ENCODE measurements at places on chromosomes 2 and 18. TPM values are rescaled to one million over a fixed set of nuclear protein-coding genes. Genes with fewer than 3 reads are reported as not detected.

UGT1A9 gene
- not detected for polyA plus RNA-seq

ADAM17 gene
- 14.3 TPM for polyA plus RNA-seq

WDR75 gene
- 60.4 TPM for polyA plus RNA-seq

GPR17 gene
- not detected for polyA plus RNA-seq

ASXL3 gene
- polyA plus RNA-seq: not detected

CTAGE1 gene
- polyA plus RNA-seq: not detected

CSRNP3 gene
- 0.61 TPM for polyA plus RNA-seq

COL4A3 gene
- polyA plus RNA-seq: not detected

CD8B2 gene
- not detected for polyA plus RNA-seq

PLGLB1 gene
- 0.38 TPM for polyA plus RNA-seq

RTKN gene
- 110 TPM for polyA plus RNA-seq

DNA sequence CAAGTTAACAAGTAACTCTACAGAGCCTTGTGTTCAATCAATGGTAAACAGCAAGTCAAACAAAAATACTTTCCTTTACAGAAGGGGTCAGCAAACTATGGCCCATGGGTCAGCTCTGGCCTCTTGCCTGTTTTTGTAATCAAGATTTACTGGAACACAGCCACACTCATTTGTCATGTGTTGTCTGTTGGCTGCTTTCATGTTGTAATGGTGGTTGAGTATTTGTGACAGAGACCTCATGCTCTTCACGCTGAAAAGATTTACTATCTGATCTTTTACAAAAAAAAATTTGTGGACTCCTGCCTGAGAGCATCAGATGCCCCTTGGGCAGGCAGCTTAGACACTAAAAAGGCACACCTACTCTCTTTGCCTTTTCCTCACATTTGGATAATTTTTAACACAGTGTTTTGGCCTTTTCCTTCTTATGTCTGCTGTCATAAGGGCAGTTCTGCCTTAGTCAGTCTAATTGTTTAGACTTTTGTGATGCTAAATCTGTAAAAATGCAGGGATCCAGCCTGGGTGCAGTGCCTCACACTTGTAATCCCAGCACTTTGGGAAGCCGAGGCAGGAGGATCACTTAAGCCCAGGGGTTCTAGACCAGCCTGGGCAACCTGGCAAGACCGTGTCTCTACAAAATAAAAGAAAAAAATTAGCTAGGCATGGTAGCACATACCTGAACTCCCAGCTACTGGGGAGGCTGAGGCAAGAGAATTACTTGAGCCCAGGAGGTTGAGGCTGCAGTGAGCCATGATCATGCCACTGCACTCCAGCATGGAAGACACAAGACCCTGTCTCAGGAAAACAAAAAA is 18.3 kb downstream of the IL1B start:
- no peak for DNase-seq

- peak; percentile 25 for DNase-seq
These were observed 1621.3 kb downstream of the SUCLG1 start for GRCh38 chr2:82837588-82838304.

GRCh38 chr2:218809515-218809914 is 22.1 kb downstream of the PRKAG3 start:
- DNase-seq: no peak

DNA sequence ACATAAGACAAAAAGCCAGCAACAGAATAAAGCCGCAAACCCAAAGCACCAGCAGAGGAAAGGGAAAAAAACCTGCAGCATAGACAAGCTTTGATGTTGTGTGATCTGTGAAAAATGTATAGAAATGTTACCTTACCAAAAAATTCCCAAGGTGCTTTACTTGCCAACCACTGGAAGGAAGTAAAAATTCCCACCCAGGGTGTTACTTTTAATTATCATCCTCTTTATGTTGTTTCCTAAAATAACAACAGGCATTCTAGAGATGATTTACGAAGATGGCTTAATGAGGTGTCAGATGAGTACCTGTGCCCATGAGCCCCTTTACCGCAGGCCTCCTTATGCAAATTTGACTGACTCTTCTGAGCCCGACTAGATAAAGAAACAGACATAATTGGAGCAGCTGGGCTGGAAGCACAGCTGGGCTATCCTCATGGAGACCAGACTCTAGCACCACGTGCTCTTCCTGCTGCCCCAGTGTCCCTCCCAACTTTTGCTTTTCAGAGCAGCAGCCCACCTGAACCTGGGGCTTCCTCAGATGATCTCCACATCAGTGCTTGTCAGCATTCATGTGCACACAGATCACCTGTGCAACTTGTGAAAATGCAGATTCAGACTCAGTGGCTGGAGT is 41.5 kb downstream of the SRSF7 start:
- DNase-seq: no peak

GRCh38 chr18:70291295-70291574 is 2.4 kb downstream of the SOCS6 start:
- DNase-seq: no peak

GRCh38 chr2:9594366-9595054 is 36.3 kb downstream of the YWHAQ start:
- no peak for DNase-seq

DNA sequence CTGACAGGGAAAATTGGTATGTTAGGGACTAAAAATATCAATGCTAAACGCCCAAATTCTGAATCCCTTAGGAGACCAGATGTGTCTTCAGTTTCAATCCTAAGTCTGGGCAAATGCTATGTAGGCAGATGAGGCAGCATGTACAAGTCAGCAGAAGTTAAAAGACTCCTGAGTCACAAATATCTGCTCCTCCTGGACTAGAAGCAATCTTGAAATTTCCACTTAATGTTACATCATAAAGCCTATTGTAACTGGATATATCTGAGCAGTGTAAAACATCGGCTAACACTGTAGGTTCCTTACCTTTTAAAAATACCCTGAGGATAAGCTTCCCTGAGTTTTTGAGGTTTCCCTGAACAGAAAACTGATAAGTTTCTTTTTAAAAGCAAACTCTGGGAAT is 1087.6 kb upstream of the PIK3C3 start:
- peak; percentile 84 for DNase-seq

DNA sequence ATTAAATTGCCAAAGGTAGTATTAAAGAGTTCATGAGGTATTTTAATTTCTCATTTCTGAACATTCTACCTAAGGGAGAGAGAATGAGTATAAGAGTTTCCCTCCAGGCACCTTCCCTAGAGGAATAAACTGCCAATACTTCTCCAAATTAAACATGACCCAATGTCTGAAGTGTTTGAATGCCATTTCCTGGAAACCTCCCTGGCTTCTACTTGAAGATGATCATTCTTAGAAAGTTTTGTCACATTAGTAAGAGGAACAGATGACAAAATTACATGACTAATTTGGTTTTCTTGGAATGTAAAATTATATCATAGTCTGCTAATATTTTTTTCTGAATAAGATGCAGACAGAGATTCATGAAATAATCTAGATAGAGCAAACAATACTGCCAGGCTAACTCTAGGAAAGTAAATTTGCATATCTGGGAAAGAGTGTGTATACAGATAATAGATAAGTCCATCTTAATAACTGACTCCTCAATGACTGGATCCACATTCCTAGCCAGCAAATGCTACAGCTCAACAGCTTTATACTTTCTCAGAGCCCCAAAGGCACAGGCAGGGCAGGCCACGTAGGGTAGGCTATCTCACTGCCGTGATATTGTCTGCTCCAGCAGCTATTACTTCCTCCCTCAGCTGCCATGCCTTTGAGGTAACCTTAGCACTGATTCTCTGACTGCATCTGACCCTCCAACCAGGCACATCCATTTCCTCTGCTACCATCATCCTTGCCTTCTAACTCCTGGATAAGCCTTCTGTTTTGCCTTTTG is 630.8 kb upstream of the PIK3C3 start:
- peak; percentile 36 for DNase-seq

DNA sequence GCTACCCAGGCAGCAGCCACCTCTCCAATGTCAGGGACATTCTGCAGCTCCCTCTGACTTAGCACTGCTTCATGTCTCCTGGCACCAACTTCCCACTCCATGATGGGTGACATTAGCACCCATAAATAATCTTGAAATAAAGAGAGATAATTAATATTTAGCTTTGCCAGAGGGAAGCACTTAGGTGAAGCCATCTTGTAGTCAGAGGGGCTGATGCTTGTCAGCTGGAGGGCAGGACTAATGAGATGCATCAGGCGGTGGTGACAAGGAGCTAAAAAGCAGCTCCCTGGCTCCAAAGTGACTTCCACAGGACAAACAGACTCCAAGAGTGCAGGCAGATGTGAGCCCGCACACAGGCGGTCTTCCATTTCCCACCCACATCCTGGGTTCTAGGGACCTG is 153.0 kb upstream of the ID2 start:
- DNase-seq: no peak

- peak; percentile 23 for DNase-seq
These were observed 1.0 kb upstream of the PPP4R3B start for GRCh38 chr2:55618275-55619055.

- no peak for DNase-seq
These were observed 81.9 kb upstream of the TXNDC2 start for GRCh38 chr18:9803698-9804516.

DNA sequence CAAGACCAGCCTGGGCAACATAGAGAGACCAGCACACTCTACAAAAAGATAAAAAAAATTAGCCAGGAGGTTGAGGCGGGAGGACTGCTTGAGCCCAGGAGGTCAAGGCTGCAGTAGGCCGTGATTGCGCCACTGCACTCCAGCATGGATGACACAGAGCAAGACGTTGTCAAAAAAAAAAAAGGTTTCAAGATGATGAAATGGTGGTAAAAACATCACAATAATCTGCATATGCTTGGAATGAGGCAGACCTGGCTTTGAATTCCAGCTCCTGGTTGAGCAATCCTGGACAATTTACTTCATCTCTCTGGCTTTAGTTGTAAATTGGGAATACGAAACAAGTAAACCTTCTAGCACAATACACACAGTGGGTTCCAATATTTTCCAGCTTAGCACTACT is 24.1 kb downstream of the USP40 start:
- DNase-seq: no peak

GRCh38 chr18:2927745-2928144 is 80.9 kb downstream of the EMILIN2 start:
- DNase-seq: no peak

- no peak for DNase-seq
These were observed 23.7 kb downstream of the PCARE start for GRCh38 chr2:29050591-29050990.

GRCh38 chr18:45317948-45318640 is 297.2 kb upstream of the SLC14A2 start:
- no peak for DNase-seq

DNA sequence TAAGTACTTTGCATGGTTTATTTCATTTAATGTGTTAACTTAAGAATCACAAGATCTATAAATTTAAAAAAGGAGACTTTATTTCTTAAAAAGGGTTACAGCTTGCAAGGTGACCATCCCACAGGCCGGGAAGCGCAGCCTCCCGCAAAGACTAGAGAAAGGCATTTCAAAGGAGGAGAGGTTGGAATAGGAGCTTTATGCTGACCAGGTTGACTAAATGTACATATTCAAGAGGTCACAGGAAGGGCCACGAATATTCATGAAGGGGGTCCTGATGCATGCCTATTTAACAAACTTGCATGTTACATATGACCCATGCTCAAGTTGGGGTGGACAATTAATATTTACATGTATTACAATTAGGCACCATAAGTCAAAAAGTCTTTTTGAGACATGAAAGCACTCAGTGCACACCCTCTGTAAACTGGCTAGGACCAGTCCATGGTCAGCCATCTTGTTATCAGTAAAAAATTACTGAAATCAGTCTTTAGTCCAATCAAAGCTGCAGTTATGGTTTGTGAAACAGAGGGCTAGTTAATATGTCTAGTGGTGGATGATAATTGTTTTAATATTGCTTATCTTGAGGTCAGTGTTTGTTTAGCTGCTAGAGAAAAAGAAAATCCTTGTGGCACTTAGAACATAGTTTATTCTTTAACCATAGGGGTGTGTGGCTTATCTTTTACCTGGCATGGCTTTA is 169.3 kb downstream of the KCNE4 start:
- no peak for DNase-seq

GRCh38 chr18:48581206-48581605 is 42.4 kb downstream of the CTIF start:
- DNase-seq: no peak

GRCh38 chr2:236856848-236857235 is 228.8 kb upstream of the COPS8 start:
- DNase-seq: no peak

- DNase-seq: no peak
These were observed 6.2 kb upstream of the ZSWIM2 start for GRCh38 chr2:186855216-186855615.

GRCh38 chr2:64273524-64274398 is 129.5 kb upstream of the PELI1 start:
- DNase-seq: peak; percentile 84

DNA sequence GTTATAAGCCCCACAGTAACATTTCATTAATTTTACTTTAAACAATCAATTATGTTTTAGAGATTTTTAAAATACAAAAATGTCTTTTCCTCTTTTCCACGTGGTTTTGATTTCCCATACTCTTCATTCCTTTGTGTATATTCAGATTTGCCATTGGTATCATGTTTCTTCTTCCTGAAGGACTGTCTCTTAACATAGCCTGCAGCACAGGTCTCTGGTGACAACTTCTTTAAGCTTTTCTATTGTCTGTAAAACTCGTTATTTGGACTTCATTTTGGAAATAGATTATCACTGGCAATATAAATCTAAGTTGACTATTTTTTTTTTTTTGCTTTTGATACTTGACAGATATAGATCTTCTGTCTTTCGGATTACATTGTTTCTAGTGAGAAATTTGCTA is 115.2 kb upstream of the KLHL29 start:
- DNase-seq: no peak

GRCh38 chr2:85978883-85979780 is 90.3 kb upstream of the ST3GAL5 start:
- DNase-seq: no peak

DNA sequence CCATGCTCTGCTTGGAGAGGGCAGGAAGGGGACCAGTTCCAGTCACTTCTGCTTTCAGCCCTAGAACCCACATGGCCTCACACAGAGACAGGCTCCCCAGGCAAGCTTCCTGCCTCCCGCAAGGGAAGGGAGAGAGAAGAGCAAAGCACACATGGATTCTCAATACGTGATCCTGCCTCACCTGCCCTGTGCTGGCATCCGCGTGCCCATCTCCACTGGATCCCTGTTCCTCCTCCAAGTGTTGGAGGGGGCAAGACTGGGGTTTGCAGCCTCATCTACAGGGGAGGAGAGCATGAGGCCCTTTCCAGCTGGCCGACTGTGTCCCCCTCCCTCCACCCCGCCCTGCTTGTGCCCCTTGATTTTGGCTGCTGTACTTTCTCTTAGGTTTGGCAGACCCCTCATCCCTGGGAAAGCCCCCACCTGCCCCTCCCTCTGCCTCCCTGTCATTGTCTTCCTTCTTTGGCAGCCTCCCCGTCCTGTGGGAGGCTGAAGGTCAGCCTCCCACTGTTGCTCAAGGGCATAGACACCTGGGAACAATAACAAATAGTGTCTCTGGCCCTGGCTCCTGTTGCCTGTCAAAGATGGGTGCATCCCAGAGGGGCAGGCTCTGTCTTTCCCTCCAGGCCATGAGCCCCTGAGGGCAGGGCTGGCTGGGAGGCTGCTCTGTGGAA is 22.7 kb downstream of the KCNF1 start:
- no peak for DNase-seq

- no peak for DNase-seq
These were observed 413.3 kb upstream of the TNP1 start for GRCh38 chr2:217273162-217273561.

- DNase-seq: no peak
These were observed 294.8 kb upstream of the DDX18 start for GRCh38 chr2:117519721-117520120.

- no peak for DNase-seq
These were observed 41.4 kb downstream of the AQP12A start for GRCh38 chr2:240732911-240733622.
